ENCODE measurements at places on chromosomes 2 and 18. TPM values are rescaled to one million over a fixed set of nuclear protein-coding genes. Genes with fewer than 3 reads are reported as not detected.

CGREF1 gene
- 3.7 TPM for total RNA-seq

PRSS56 gene
- not detected for total RNA-seq

FRZB gene
- total RNA-seq = 12.9 TPM

DNA sequence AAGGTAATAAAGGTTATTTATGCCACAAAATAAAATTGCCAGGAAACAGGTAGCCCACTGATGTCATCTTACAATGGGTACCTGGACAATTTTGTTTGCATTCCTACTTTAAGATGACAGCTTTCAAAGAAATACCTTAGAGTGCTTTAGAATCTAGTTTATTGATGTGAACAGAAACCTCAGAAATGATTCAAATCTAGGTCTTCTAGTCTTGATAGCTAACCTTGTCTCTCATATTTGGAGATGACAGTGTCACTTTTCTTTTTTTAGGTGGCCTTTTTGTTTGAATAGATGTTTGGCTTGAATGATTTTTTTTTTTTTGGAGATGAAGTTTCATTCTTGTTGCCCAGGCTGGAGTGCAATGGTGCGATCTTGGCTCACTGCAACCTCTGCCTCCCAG is 69.1 kb downstream of the PIK3C3 start:
- DNase-seq = no peak

DNA sequence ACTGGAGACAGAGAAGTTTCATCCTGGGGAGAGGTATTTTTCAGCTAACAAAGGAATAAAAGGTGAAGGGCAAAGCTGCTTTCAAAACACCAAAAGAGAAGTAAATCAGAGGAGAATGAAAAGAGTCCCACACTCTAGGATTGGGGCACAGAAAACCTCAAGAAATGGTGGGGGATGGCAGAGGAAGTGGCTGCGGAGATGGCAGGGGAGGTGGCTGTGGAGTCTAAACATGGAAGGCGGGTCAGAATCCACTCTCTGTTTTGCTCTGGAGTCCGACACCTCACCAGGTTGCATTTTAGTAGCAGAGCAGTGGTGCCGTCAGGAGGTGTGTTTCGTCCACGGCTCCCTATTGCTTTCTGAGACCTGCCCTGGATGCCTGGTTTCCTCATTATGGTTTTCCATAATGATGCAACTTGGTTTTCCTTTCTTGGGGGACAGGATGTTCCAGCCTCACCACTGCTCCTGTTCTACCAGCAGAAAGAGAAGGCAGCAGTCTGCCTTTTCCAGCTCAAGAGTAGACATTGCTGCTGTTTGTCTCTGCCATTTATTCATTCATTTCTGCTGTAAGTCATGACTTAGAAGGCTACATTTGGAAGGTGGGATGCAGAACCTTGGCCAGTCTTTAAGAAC is 188.7 kb downstream of the ANKRD44 start:
- DNase-seq = no peak

DNA sequence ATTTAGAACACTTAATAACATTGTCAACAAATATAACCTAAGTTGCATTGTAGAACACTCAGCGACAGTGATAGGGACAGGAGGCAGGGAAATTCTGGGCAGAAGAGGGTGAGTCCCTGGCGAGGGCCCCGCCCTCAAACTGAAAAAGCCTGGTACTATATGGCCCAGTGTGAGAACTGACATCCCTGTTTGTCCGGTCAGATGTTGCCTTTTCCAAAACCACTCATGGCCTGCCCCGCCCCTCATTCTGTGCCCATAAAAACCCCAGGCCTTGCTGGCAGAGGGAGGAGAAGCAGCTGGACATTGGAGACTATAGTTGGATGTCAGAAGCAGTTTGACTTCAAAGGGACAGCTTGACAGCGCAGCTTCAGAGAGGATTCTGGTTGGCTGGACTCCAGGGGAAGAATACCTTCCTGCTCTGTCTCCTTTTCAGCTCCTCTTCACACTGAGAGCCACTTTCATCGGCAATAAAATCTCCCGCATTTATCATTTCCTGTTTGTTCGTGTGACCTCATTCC is 47.0 kb downstream of the FAM117B start:
- DNase-seq = no peak

GRCh38 chr18:47929681-47930198 is 719 bp downstream of the SMAD2 start:
- DNase-seq = no peak

Data from kidney (tissue), 22 donors.